Endodermal cell (in vitro differentiated cells): ENCODE measurements at places on chromosomes 3 and 15. TPM values are rescaled to one million over a fixed set of nuclear protein-coding genes. Genes with fewer than 3 reads are reported as not detected.

The CTXN2 gene
- 0.07 TPM in 1 of 2 replicates, not detected in the other for total RNA-seq

The SEMA4B gene
- total RNA-seq = 22.0 to 25.1 TPM (median 23.7 TPM) in 3 replicates

The NOX5 gene
- total RNA-seq = not detected in 2 replicates

The PTH1R gene
- 0.69 to 2.2 TPM (median 1.9 TPM) in 3 replicates for total RNA-seq

The KNG1 gene
- total RNA-seq = not detected in 3 replicates

GRCh38 chr3:25870452-25870851, 80.6 kb downstream of the OXSM start:
- no peak for DNase-seq

- DNase-seq = no peak
Observed at GRCh38 chr3:122430371-122430770, 14.5 kb upstream of the WDR5B start.

DNA sequence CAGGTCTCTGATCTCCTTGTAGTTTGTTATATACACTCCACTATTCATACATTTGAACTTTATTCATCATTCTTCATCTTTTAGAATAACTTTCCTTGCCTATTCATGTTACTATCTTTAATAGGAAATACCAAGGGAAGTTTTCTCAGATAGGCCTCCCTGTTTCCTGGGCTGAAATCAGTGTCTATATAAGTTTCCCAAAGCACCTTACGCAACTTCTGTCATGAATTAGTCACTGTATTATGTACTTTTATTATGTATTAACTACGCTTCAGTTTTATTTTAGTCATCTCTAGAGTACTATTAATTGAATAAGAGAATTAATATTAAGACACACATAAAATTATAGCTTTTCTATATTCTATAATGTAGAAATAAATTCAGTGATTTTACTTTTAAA, 1481.5 kb downstream of the OTOL1 start:
- no peak for DNase-seq

DNA sequence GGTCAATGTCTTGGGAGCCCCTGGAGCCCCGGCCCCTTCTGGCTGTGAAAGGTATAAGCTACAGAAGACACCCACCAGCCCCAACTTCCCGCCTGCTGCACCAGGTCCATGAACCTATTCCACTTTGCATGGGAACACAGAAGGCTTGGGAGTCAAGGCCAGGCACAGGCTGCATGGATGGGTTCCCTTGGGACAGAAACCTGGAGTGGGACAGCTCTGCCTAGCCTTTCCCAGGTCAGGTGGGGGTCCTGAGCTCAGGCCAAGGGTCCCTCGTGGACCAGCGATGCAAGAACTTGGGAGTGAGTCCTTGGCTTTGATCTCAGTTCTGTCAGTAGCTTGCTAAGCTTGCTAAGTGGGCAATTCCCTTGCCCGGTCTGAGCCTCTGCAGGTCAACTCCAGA, 25.0 kb downstream of the TKT start:
- peak; percentile 43 for DNase-seq

DNA sequence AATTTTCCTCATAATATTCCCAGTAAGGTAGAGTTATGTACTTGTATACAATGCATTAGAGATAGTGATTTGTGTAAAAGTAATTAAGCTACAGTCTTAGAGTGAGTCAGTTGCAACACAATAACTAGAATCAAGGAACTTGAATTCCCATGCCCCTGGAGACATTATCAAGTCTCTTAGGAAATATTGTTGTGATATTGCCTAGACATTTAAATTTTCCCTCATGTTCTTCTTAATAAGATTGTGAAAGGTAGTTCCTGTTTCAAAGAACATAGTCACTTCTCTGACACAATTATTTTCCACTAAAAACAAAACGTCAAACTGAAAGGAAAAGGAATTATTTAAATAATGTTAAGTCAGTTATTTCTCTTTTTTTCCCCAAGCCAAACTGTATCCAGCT, 13.0 kb upstream of the ATP1B3 start:
- no peak for DNase-seq

GRCh38 chr3:72655131-72655551, 193.1 kb downstream of the SHQ1 start:
- DNase-seq = peak; percentile 87
